ENCODE measurements at places on chromosomes 2 and 18.

DNA sequence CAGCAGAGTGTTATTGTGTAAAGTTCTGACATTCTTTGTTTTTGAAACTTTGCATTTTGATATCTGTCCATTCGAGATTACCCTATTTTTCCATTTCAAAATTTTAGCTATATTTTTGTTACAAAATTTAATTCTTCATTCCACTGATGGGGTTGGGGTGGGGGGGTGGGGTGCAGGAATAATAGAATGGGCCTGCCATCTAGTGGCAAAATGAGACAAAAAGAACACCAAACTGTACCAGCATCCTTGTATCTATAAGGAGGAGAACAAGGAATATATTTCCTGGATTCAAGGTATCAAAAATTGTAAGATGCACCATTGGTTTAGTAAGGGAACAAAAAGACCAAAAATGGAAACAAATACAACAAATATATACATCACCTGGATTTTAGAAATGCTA lies 27.9 kb upstream of the TTR start:
- no peak for DNase-seq

- DNase-seq, result no peak
Measured at GRCh38 chr2:74199871-74200305, 1.5 kb downstream of the MTHFD2 start.

GRCh38 chr2:200338692-200339091 lies 32.2 kb downstream of the SPATS2L start:
- no peak for DNase-seq

DNA sequence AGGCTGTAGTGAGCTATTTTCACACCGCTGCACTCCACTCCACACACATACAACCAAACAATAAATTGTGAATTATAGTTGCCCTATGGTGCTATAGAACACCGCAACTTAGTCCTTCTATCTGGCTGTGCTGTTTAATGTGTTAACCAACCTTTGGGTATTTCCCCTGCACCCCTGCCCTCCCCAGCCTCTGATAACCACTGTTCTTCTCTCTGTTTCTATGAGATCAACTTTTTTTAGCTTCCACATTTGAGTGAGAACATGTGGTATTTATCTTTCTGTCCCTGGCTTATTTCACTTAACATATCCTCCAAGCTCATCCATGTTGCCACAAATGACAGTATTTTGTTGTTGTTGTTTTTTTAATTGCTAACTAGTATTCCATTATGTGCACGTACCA lies 32.5 kb downstream of the TET3 start:
- no peak for DNase-seq

DNA sequence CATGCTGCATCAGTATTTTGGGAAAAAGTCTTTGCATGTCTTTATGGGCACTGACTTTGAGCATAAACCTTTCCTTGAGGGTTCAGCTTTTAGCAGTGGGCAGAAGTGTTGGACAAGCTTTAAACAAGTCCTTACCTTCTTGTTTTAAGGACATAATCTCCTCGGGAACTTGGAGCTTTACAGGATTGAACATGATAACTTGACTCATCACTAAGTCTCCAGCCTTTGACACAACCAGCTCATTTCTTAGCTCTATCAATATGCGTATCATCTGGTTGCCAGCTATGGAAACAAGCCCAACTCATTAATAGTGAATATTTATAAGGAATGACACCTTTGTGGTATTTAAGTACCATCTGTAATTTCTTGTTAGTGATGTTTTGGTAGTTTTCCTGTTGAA lies 21.0 kb upstream of the RAB27B start:
- DNase-seq, result no peak

DNA sequence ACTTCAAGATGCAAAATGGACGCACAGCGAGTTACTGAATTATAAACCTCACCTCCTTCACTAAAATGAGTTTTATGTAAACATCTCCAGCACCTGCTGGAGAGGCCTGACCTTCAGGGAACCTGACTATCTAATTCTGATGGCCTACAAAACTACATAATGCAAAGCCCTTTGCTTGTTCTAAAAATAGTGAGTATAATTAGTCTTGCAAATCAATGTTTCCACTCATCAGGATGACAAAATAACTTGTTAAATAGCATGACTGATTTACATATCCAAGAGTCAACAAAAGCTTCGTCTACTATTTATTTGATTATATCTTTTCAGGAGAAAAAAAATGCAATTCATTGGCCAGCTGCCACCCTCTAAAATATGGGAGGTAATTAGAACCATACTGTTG lies 326.3 kb upstream of the MC4R start:
- no peak for DNase-seq

DNA sequence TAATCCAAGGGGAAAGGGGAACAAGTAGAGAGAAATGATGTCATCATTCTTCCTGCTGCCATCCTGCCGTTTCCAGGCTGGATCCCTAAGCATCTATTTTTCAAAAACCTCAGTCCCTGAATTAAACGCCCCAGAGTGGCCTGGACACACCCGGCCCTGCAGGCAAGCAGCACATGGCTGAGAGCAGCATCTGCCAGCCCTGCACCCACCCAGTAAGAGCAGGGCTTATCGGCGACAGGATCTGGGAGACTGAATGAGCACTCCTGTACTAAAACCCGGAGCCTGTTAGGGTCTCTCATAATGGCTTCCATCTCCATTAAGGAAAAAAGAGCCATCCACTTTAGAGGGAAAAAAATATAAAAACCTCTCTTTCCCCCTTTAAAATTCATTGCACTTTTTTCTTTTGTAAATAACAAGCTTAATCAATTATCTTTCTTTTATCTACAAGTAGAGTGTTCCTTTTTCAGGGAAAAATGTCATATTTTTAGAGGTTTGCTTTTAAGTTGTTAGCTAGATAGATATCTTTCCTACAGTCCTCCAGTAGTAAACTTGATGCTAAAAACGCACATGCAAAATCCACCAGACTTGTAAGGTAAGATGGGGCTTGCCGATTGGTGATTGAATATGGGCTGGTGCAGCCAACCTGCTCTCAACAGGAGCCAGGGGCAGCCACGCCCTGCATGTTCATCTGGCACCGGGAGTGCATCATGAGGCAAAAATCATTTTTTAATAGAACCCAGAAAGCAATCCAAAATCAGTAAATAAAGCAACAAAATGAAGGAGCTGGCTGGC lies 457.8 kb downstream of the EIPR1 start:
- no peak for DNase-seq

- no peak for DNase-seq
Measured at GRCh38 chr2:135638825-135639224, 102.8 kb upstream of the UBXN4 start.

Measured in cardiac septum (tissue), 1 donor.